Activated T-helper 1 cell treated with anti-CD3 and anti-CD28 coated beads, Interleukin-12 subunit alpha, Interleukin-12 subunit beta, Interleukin-2, Interleukin-4 antibody, amounts not matched to agents 30 ng/mL and 10 ng/mL and 1 ng/mL, durations not matched to agents 14 hours and 24 hours and 36 hours (primary cell): ENCODE measurements at places on chromosomes 16 and 17. TPM values are rescaled to one million over a fixed set of nuclear protein-coding genes. Genes with fewer than 3 reads are reported as not detected.

The MYH2 gene
- not detected in 2 replicates for total RNA-seq

The HOXB1 gene
- total RNA-seq, result not detected in 2 replicates

The TERB1 gene
- total RNA-seq, result 0.29 TPM in 1 of 2 replicates, not detected in the other

The C16orf89 gene
- total RNA-seq, result not detected in 2 replicates

The C16orf54 gene
- 21.3 and 24.6 TPM in 2 replicates for total RNA-seq

The WFIKKN1 gene
- 0.34 and 0.44 TPM in 2 replicates for total RNA-seq

DNA sequence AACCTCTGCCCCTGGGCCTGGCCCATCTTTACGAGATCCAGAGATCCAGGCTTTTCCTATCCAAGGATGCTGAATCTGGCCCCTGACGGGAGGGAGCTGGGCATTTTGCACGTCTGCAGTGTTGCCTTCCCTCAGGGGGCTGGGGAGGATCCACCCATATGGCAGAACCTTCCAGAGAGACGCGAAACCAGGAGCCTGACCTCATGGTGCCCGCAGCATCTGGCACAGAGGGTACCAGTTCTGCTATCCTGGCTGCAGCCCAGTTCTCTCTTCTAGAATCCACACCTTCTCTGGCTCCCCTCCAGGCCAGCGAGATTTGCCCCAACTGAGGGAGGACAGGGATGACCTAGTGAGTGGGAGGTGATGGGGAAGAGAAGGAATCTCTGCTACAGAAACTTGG is 20.5 kb upstream of the ZNF652 start:
- DNase-seq, result no peak
- no peak overlapping the region for H3K4me3 ChIP-seq
- no peak overlapping the region for H3K27ac ChIP-seq
- peaks cover 17% of the 10 kb centered on the region for H3K4me1 ChIP-seq
- H3K27me3 ChIP-seq, result peaks cover 4% of the 10 kb centered on the region

- peaks cover 30% of the 10 kb centered on the region for H3K4me1 ChIP-seq
- H3K27ac ChIP-seq, result peak overlapping the region; percentile 86
- H3K36me3 ChIP-seq, result peaks cover 16% of the 10 kb centered on the region
- H3K27me3 ChIP-seq, result no peaks in the 10 kb centered on the region
Observed at GRCh38 chr16:67277999-67278772, 1.1 kb upstream of the PLEKHG4 start.

- no peaks in the 10 kb centered on the region for H3K27me3 ChIP-seq
- H3K4me3 ChIP-seq, result no peak overlapping the region
- H3K27ac ChIP-seq, result no peak overlapping the region
- peaks cover 12% of the 10 kb centered on the region for H3K36me3 ChIP-seq
- H3K4me1 ChIP-seq, result peaks cover 18% of the 10 kb centered on the region
Observed at GRCh38 chr16:74586948-74587347, 20.0 kb downstream of the GLG1 start.

- H3K36me3 ChIP-seq, result peaks cover 23% of the 10 kb centered on the region
- peak overlapping the region; percentile 91 for H3K4me3 ChIP-seq
- peaks cover 53% of the 10 kb centered on the region for H3K4me1 ChIP-seq
- peak overlapping the region; percentile 97 for H3K27ac ChIP-seq
Observed at GRCh38 chr16:25256695-25257469, 763 bp downstream of the ZKSCAN2 start.

DNA sequence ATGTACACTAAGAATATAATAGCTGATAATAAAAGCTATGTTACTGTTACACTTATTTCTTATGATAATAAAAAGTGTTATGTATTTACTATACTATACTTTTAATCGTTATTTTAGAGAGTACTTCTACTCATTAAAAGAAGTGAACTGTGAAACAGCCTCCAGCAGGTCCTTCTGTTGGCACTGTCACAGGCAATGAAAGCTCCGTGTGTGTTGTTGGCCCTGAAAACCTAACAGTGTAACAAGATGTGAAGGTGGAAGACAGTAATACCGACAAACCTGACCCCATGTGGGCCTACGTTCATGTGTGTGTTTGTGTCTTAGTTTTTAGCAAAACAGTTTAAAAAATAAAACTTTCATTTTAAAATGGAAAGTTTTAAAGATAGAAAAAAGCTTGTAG is 91.8 kb downstream of the STH start:
- no peaks in the 10 kb centered on the region for H3K27me3 ChIP-seq
- peaks cover 28% of the 10 kb centered on the region for H3K36me3 ChIP-seq
- no peak for DNase-seq
- H3K4me3 ChIP-seq, result no peak overlapping the region
- peaks cover 39% of the 10 kb centered on the region for H3K4me1 ChIP-seq

DNA sequence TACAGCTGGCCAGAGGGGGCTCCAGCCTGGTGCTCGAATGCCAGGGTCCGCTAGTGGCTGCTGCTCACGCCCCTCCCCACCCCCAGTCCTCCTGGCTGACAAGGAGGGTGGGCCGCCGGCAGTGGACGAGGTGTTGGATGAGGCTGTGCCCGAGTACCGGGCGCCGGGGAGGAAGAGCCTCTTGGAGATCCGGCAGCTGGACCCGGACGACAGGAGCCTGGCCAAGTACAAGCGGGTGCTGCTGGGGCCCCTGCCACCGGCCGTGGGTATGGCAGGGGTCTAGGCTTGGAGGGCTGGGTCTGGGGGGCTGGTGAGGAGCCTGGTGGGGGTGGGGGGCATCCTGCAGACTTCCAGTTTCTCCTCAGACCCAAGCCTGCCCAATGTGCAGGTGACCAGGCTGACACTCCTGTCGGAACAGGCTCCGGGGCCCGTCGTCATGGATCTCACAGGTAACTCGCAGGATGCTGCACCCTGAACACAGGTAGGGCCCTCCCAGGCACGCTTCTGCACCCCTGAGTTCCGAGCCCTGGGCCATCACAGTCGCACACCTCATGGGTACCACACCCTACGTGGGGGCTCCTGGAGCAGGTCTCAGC is 1.2 kb upstream of the PDIA2 start:
- H3K4me3 ChIP-seq, result no peak overlapping the region
- no peaks in the 10 kb centered on the region for H3K36me3 ChIP-seq
- H3K27me3 ChIP-seq, result peaks cover 20% of the 10 kb centered on the region
- DNase-seq, result no peak
- no peak overlapping the region for H3K27ac ChIP-seq

- peaks cover 48% of the 10 kb centered on the region for H3K4me1 ChIP-seq
- H3K27me3 ChIP-seq, result peaks cover 14% of the 10 kb centered on the region
- peak; percentile 64 for DNase-seq
- peak overlapping the region; percentile 98 for H3K27ac ChIP-seq
- H3K4me3 ChIP-seq, result peak overlapping the region; percentile 91
Observed at GRCh38 chr17:7213895-7214299, 5.7 kb downstream of the DLG4 start.

DNA sequence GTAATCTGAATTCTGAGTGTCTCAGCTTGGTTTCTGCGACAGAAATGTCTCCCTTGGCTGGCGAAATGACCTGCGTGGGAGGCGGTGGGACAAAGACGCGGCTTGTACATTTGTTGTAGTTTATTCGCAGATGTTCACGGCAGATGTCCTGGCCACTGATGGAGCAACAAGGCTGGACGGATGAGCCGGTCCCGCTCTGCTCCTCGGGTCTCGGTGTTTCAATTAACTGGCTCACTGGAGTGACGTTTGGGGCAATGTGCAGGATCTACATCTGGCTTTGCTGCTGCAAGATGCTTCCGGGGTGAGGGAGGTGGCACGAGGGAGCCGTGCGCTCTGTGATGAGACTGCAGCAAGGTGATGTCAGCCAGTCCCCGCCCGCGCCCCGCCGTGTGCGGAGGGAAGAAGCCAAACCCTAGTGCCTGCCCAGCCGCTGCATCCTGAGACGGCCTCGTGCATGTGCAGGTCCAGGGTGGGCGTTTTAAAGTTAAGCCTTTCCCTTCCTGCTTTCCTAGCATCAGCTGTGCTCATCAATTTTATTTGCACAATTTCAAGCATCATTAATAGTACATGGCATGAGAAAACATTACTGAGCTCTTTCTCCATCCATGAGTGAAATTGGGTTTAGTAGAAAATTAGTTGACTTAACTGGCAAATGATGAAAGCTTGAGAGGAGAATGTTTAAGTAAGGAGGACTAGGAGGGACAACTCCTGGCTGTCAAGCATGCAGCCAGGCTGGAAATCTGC is 44.4 kb downstream of the MGAT5B start:
- no peaks in the 10 kb centered on the region for H3K36me3 ChIP-seq
- H3K4me3 ChIP-seq, result no peak overlapping the region
- no peaks in the 10 kb centered on the region for H3K4me1 ChIP-seq
- H3K27me3 ChIP-seq, result peaks cover 4% of the 10 kb centered on the region
- no peak overlapping the region for H3K27ac ChIP-seq
- no peak for DNase-seq

GRCh38 chr17:49552070-49552751 is 23.5 kb upstream of the NXPH3 start:
- no peak overlapping the region for H3K27ac ChIP-seq
- no peaks in the 10 kb centered on the region for H3K36me3 ChIP-seq
- H3K27me3 ChIP-seq, result no peaks in the 10 kb centered on the region
- DNase-seq, result no peak

DNA sequence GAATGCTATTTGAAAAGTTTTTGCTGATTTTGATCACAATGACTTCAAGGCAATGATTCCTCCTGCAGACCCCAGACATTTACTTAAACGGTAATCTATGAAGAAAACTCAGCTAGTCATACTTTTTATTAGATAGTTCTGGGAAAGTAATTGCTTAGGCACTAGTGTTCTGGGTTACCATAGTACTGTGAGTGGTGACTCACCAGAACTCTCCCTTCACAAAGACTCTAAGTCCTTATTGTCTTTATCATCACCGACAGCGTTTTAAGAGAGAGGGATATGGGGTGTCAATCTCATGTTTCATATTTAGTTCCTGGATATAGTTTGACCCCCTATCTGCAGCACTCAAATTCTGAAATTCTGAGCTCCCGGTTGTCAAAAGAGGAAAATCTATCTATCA is 43.0 kb upstream of the CDH8 start:
- H3K4me3 ChIP-seq, result no peak overlapping the region
- H3K36me3 ChIP-seq, result no peaks in the 10 kb centered on the region
- H3K4me1 ChIP-seq, result no peaks in the 10 kb centered on the region
- no peak for DNase-seq
- H3K27ac ChIP-seq, result no peak overlapping the region

- DNase-seq, result no peak
- no peak overlapping the region for H3K4me3 ChIP-seq
- H3K4me1 ChIP-seq, result no peaks in the 10 kb centered on the region
- H3K27ac ChIP-seq, result no peak overlapping the region
- no peaks in the 10 kb centered on the region for H3K36me3 ChIP-seq
Observed at GRCh38 chr17:13428611-13429042, 173.1 kb downstream of the HS3ST3A1 start.

DNA sequence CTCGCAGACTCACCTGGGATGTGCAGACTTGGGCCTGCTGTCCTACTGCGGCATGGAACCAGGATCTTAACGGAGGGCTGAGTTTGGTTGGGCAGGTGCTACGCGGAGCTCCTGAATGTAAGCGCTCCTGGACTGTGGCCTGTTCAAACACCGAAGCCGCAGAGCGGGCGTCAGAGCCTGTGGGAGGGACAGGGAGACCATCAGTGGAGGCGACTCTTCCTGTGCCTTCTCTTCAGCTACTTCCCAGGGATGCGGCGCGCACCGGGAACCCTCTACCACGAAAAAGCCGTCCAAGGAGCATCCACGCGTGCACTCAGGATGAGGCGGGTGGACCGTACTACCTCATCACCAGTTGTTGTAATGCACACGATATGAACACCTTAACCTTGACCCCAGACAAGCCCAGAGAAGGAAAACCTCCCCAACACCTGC is 2.0 kb downstream of the USP36 start:
- H3K27me3 ChIP-seq, result no peaks in the 10 kb centered on the region
- H3K36me3 ChIP-seq, result peaks cover 35% of the 10 kb centered on the region
- peak overlapping the region; percentile 35 for H3K27ac ChIP-seq
- peaks cover 35% of the 10 kb centered on the region for H3K4me1 ChIP-seq
- H3K4me3 ChIP-seq, result peak overlapping the region; percentile 94

GRCh38 chr17:58643147-58643546 is 48.7 kb downstream of the TEX14 start:
- DNase-seq, result no peak
- H3K27ac ChIP-seq, result no peak overlapping the region
- no peak overlapping the region for H3K4me3 ChIP-seq
- peaks cover 5% of the 10 kb centered on the region for H3K27me3 ChIP-seq

GRCh38 chr16:6229186-6229585 is 1103.5 kb upstream of the RBFOX1 start:
- H3K27me3 ChIP-seq, result no peaks in the 10 kb centered on the region
- H3K36me3 ChIP-seq, result no peaks in the 10 kb centered on the region

- H3K27ac ChIP-seq, result no peak overlapping the region
- no peaks in the 10 kb centered on the region for H3K27me3 ChIP-seq
- no peaks in the 10 kb centered on the region for H3K36me3 ChIP-seq
- DNase-seq, result no peak
Observed at GRCh38 chr17:71402661-71403141, 718.1 kb upstream of the SOX9 start.

DNA sequence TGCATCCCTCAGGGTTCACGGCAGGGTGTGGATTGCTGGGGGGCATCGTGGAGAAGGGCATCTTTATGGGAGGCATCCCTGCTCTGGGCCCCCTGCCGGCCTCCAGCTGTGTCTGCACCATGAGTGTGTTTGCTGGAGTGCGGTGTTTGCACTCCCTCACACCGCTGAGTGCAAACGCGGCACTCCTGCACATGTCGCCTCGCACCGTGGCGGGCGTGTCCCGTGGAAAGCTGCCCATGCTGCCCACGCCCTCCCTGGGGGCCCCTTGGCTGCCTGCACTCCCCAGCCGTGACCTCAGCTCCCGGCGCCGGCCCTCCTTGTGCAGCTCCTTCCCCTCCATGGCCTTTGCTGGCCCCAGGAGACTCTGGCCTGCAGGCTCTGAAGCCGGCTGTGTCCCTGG is 74.6 kb upstream of the ZNF750 start:
- DNase-seq, result no peak
- peaks cover 19% of the 10 kb centered on the region for H3K36me3 ChIP-seq
- H3K4me1 ChIP-seq, result peaks cover 7% of the 10 kb centered on the region
- H3K27ac ChIP-seq, result no peak overlapping the region
- no peak overlapping the region for H3K4me3 ChIP-seq

GRCh38 chr17:72223866-72224291 is 103.1 kb downstream of the SOX9 start:
- H3K4me1 ChIP-seq, result no peaks in the 10 kb centered on the region
- no peak for DNase-seq
- no peaks in the 10 kb centered on the region for H3K36me3 ChIP-seq
- H3K4me3 ChIP-seq, result no peak overlapping the region

DNA sequence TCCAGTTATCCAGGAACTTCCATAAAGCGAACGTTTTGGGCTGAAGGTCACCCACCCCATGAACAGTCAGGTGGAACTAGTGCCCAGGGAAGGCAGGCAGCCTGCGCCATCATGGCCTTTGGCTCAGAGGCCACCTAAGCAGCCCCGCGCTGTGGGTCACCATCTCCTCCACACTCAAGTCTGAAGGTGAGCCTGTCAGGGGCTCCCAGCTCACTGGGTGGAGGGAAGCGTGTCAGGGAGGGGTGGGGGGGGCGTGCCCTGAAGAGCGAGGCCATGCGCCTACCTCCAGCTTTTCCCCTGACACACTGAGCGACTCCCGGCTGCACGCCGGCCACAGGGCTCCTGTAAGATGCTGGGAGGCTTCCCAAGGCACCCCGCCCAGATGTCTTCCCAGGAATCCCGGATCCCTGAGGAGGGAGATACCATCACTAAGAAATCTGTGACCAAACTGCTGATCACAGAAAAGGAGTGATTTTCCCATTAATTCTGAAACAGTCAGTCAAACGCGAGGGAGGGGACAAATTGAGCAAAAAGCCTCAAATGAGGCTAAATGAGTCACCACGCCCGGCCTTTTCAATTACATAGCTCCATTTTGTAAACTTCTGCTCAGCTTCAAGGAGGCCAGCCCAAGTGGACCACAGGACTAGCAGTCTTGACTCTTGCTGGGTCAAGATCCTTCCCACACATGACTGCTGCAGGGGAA is 26.5 kb upstream of the SLC25A19 start:
- H3K27ac ChIP-seq, result peak overlapping the region; percentile 81
- peaks cover 13% of the 10 kb centered on the region for H3K36me3 ChIP-seq
- H3K4me3 ChIP-seq, result no peak overlapping the region
- no peaks in the 10 kb centered on the region for H3K27me3 ChIP-seq
- no peak for DNase-seq
- peaks cover 20% of the 10 kb centered on the region for H3K4me1 ChIP-seq
